Urinary bladder (tissue), 4 donors: ENCODE measurements at places on chromosomes 6 and 20.

GRCh38 chr6:110366256-110366655, 8.1 kb upstream of the METTL24 start:
- no peak for DNase-seq

DNA sequence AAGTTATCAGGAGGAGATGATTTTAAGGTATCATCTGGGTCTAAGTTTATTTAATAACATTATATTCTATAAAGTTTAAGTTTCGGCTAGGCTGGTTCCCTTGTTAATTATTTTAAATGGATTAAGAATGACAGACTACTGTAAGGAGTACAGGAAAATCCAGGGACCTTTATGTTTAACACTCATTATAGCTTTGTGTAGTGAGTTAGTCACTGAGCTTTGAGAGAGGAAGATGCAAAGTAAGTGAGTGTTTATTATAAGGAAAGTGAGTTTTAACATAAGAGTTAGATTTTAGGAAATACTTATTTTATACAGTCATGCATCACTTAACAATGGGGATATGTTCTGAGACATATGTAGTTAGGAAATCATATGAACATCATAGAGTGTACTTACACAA, 485.5 kb downstream of the MMUT start:
- no peak for DNase-seq

DNA sequence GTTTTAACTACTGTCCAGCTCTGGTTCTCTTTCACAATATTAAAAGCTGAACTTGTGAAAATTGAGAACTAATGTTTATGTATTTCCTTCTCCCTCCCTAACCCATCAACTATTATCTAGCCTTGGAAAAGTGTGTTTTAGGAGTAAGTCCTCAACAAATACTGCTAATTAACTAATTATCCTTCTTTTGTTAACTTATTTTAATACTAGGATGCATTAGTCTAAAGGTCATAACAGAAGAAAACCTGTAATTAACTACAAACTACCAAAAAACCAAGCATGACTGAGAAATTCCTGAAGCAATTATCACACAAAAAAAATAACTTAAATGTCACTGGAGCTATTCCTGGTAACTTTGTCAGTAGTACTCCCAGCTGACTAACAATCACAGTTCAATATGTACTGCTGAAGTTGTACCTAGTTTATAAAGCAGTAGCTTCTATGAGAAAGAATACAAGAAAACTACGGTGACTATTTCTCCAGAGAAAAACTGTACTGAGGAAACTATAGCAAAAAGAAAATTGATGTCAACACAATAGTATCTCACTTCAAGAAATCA, 301.9 kb downstream of the LAMA2 start:
- no peak for DNase-seq

DNA sequence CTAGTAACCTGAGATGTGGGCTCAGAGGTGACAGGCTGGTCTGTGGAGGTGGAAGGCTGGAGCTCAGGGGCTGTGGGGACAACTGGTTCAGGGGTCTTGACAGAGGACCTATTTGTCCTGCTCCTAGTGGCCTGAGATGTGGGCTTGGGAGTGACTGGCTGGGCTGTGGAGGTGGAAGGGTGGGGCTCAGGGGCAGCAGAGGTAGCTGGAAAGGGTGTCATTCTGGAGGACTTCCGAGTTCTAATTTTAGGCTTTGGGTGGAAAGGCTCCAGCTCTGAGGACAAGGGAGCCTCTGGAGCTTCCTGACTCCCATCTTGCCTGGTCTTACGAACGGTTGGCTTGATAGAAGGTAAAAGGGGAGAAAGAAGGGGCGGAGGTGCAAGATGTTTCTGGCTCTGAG, 11.5 kb downstream of the MDC1 start:
- no peak for DNase-seq

GRCh38 chr6:136108361-136108945, 141.7 kb downstream of the MTFR2 start:
- DNase-seq: no peak

DNA sequence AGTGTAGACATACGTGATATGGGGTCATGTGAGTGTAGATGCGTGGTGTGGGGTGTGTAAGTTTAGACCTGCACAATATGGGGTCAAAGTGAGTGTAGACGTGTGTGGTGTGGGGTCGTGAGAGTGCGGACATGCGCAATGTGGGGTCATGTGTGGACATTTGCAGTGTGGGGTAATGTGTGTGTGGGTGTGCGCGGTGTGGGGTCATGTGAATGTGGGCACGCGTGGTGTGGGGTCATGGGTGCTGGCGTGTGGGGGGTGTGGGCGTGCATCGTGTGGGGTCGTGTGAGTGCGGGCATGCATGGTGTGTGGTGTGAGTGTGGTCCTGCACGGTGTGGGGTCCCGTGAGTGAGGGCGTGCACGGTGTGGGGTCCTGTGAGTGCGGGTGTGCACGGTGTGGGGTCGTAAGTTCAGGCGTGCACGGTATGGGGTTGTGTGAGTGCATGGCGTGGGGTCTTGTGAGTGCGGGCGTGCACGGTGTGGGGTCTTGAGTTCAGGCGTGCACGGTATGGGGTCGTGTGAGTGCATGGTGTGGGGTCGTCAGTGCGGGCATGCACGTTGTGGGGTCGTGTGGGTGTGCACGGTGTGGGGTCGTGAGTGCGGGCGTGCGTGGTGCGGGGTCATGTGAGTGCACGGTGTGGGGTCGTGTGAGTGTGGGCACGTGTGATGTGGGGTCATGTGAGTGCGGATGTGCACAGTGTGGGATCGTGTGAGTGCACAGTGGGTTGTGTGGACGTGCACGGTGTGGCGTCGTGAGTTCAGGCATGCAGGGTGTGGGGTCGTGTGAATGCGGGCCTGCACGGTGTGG, 14.3 kb downstream of the PCMTD2 start:
- DNase-seq: no peak

DNA sequence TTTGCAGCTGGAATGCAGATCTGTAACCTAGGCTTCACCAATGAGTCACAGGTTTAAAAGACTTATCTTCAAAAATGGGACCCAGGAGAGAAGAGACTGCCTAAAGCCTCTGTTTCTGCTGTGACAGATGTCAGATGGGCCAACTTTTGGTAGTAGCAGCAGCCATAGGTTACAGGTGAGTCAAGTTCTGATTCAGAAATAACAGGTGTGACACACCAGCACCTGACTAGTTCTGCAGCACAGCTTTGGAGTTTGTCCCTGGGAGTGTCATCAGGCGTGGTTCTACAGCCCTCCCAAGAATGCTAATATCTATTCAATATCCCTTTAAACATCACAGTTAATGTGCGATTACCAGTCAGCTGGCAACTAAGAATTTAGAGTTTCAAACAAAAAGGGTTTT, 121.9 kb upstream of the BTN3A2 start:
- no peak for DNase-seq

DNA sequence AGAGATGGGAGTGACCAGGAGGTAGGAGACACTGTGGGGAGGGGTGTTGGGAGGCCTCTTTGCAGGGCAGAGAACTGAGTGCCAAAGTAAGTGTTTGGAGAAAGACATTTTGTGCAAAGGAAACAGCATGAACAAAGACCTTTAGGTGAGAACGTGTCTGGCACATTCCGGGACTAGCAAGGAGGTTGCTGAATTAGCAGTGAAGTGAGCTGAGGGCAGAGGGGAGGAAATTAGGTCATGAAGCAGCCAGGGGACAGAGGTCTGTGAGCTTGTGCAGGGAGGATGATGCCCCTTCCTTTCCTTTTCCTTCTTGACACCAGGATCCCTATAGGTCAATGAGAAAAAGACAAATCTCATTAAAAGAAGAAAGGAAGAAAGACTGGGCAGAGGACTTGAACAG, 21.4 kb upstream of the AHCY start:
- no peak for DNase-seq

- no peak for DNase-seq
Observed at GRCh38 chr6:73832313-73832712, 136.3 kb downstream of the CD109 start.

DNA sequence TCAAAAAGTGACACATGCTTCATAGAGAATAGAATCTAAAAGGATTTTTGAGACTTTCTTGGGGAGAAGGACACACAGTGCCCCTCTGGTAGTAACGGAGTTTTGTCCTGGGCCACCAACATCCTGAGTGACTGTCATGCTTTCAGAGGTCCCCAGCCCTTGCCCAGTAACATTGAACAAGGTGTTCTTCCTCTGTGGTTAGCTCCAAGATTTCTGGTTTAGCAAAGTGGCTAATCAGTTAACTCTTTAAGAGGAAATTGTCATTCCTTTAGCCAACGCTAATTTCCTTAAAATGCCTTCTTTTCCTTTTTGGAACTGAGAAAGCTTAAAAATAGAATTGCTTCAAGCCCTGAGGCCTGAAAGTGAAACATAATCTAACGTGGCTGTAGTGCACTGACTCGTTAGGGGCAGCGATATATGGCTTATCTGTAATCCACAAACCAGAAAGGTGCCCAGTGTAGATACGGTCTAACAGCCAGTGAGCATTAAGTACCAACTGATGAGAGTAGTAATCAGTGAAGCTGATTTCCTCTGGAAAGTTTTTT, 7.8 kb downstream of the E2F3 start:
- DNase-seq: no peak

DNA sequence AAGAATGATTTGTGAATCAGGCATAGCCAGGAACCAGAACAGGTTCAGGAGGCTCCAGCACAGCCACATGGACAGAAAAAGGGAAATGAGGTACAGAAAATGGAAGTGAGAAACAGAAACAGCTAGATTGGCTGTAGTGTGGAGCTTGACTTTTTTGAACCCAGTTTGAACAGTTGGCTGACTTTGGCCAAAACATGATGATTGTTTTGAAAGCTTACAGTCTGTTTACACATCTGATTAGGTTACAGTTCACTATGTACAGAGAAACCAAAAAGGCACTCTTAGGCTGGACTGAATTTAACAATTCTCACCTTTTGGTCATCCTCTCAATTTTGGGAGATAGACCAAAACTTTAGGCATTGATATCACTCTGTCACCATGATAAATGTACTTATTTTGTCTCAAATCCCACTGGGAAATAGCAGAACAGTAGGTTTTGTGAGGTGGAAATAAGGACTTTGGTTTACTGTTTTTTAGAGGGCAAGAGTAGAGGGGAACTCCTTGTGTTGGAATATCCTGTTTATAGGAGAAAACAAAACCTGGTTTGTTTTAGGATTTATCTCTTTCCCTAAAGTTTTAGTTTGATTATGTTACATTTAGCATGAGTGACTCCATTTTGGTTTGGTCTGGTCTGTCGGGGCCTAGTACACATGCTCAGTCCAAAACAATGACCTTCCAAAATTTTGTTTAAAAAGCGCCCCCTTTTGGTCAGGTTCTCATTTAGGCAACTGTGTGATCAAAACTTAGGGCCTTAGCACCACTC, 123.1 kb downstream of the OLIG3 start:
- DNase-seq: no peak

DNA sequence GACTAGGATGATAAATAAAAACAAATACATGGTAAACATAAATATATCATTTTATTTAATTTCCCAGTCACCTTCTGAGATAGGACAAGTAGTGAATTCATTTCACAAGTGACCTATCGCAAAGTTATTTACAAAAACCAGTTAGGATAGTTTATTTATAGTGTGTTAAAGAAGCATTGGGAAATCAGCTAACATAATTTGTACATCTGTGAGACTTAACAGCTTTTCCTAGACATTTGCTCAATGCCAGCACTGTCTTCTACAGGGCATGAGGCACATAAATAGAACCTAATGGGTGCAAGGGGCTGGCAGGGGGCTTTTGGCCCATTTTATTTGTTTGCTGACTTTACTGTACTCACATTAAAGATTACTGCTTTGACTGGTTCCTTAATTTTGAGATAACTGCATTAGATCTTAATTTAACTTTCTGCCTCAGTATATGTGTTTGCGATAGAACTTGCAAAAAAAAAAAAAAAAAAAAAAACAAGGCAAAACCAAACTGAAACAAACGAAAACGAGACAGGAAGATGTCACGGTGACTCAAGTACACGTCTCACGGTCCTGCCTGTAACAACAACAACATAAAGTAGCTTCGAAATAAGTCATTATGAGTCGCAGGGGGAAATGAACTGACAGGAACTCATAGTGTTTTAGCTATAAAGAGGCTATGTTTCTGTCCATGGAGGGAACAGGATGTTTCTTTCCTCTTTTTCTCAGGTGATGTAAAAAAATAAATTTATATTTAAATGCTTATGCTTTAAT, 133.7 kb upstream of the GMDS start:
- DNase-seq: no peak

DNA sequence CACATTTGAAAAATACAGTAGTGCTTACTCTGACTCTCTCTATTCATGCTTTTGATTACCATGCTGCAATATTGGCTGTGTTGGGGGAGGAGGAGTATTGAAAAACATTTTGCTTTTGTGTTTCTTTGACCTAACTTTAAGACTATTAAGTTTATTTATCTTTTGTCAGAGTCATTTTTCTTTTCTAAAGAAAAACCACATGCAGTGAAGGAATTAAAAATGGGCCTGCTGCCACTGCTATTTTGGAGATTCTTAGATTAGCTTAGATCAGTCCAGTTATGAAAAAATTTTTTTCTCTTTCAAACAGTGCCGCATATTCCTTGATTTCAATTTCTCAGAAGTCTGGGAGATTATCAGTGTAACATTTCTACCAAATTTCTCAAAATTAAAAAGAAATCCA, 36.1 kb downstream of the BCKDHB start:
- no peak for DNase-seq

DNA sequence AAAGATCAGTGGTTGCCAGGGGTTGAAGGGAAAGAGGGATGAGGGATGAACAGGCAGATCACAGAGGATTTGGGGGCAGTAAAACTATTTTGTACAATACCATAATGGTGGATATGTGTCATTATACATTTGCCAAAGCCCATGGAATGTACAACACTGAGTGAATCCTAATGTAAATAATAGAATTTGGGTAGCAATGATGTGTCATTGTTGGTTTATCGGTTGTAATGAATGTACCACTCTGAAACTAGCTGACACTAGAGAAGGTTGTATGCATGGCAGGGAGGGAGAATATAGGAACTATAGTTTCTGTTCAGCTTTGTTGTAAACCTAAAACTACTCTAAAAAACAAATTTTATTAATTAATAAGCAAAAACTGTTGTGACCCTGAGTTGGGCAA, 17.8 kb upstream of the ASF1A start:
- DNase-seq: no peak

- DNase-seq: no peak
Observed at GRCh38 chr6:163637524-163637923, 223.0 kb downstream of the QKI start.

GRCh38 chr6:121904559-121904958, 469.1 kb downstream of the GJA1 start:
- no peak for DNase-seq

DNA sequence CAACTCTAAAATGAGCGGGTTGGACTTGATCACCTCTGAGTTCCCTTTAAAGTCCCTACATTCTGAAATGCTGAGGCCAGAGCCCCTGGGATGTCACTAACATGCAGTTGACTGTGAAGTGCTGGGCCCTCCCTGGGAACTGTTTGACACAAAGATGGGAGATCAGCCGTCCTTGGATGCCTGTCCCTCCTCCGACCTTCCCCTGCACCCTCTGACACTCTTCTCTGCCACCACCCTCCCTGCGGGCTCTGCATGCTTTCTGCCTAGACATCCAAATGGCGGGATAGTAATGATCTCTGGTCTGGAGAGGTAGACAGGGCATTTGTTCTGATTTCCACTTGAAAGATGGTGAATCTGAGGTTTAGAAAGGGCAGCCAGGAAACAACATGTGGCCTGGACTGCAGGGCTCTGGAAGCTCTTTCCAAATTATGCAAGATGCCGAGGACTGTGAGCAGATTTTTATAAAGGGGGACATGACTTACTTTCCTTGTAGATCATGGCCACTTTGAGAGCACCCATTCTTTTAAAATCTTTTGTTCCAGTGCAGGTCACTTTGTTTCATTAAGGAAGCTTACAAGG, 113.2 kb downstream of the ZDHHC14 start:
- DNase-seq: no peak
